ENCODE measurements at places on chromosomes 3 and 15.

DNA sequence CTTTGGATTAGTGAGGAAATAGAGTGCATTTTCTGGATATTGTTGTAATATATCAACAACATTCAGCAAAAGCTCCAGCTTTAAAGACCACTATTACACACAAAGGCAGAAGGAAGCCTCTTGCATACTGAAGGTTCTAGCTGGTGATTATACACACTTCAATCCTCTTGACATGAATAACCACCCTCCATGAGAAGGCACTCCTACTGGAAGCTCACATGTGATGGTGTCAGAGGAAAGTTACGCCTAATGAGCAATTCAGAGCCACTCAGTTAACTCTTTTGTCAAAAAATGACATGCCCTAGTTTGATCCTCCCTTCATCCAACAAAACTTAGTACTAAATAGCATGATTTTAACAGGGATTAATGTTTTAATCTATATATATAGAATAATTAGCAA is 124.6 kb upstream of the LYSMD4 start:
- DNase-seq = no peak

GRCh38 chr3:63576846-63577245 is 75.6 kb upstream of the SNTN start:
- no peak for DNase-seq

GRCh38 chr15:90344662-90345061 is 7.4 kb upstream of the ZNF774 start:
- no peak for DNase-seq

GRCh38 chr3:42539871-42540714 is 37.6 kb downstream of the VIPR1 start:
- DNase-seq = no peak

DNA sequence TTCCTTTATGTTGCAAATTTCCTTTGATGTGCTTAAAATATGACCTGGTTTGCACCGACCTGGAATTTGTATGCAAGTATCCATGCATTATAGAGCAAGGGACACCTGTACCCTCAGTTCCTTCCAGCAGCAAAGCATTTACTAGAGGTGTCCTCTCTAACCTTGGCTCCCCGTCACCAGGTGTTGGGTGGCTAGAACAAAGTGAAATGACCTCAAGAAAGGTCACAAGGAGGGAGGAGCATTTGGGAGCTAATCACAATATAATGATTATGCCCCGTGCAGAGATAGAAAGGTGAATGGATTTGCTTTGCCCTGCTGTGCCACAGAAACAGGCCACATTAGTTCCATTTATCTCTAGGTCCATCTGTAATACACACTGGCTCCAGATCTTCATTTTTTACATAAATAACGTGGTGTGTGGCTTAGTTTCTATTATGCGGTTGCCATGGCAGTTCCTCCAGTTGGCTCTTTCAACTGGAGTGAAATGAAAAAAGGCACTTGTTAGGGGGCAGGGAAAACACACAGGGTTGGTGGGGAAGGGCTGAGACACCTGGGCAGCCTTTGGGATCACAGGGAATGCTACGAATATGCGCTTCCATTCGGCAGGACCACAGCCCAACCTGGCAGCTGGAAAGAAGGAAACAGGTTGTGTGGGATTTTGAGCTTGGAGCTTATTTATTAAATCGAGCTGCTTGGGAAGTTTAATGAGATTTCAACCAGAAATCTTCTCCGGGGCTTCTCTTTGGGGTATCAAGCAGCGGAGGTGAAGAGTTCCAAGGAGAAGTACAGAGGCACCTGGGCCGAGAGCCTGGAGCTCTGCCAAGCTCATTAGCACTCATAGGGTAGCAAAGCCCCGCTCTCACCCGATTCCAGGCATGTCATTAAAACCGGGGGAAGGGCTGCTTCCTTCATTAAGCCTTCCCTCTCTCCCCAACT is 233.5 kb upstream of the ST8SIA2 start:
- no peak for DNase-seq

GRCh38 chr15:50909010-50909317 is 481 bp downstream of the AP4E1 start:
- DNase-seq = no peak

GRCh38 chr15:83855956-83856355 is 202.0 kb downstream of the ADAMTSL3 start:
- no peak for DNase-seq
